ENCODE measurements at places on chromosomes 11 and 22.

- no peak for DNase-seq
Measured at GRCh38 chr11:111427471-111427912, 48.4 kb upstream of the POU2AF1 start.

GRCh38 chr11:71946144-71946571 lies 17.3 kb downstream of the RNF121 start:
- no peak for DNase-seq

GRCh38 chr11:1875093-1875850 lies 16.4 kb downstream of the PRR33 start:
- DNase-seq, result no peak

DNA sequence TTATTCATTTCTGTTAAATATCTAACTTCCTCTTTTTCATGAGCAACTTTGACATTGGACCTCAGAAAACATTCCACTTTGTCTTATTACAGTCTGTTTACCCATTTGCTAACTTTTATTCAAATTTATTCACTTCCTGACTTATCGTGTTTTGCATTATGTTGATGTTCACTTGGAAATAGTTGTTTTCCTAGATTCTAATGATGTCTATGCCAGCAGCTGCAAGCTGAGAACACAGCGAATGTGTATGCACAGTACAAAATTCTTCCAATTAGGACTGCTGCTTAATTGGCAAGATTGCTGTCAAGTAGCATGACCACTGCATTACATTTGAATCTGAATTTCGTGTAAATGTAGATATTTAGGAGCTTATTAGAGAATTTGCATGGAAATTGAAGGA lies 61.5 kb upstream of the GRIA4 start:
- DNase-seq, result no peak

DNA sequence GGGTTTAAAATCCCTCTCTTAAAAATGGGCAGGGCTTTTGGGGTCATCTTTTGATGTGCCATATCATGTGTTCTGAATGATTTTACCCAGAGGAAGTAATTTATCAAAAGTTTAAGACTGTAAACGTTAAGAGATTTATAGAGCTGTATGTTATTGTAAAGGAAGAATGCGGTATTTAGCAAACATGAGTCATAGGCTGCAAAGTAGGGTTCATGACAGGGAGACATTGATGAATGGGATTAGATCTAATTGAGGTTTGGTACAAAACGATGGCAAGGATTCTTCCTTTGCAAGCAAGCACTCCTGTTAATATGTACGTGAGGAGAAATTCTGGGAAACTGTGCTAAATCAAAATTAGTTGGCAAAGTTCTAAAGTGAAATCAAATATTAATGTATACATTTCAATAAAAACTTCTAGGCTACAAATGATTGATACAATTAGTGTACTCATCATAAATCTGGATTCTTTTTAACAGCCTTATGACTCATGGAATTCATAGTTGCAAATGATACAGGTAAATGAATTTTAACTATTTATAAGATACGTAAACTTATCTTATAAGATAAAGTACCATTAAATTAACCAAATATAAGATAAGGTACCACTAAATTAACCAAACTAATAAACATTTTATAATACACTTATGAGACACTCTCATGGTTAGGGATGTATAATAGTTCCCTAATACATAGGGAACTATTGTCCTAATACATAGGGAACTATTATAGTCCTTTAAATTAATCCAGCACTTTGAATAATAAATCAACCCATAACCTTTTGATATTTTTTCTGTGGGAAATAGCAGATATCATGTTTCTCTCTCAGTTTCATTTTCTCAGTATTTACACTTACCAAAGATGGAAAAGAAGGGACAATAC lies 58.4 kb downstream of the KIF18A start:
- no peak for DNase-seq

GRCh38 chr11:68865241-68865640 lies 23.5 kb upstream of the CPT1A start:
- no peak for DNase-seq

DNA sequence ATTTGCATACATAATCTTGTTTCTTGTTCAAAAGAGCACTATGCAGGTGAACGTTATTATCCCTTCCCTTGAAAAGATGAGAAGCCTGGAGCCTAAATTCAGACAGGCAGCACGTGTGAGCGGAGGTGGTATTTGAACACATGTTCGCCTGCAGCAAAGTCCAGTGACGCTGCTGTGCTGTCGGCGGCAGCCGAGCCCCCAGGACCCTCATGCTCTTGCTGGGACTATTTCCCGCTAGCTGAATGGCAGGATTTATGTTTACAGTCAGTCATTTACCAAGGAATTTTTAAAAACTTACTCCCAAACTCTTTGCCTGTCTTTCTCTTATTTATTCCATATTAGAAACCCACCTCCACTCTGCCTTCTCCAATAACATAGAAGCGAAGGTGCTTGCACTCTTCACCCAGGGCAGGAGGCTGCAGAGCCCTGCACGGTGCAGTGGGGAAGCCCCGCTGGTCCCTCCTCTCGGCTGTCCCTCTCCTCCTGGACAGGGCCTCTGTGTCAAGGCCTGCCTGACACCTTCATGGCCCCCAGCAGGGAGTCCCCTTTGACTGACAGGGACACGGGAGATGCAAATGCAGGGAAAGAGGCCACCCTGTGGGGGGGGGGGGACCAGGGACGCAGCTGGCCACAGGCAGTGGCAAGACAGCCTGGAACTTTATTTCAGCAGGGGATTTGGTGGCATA lies 528.5 kb upstream of the B3GAT1 start:
- no peak for DNase-seq

DNA sequence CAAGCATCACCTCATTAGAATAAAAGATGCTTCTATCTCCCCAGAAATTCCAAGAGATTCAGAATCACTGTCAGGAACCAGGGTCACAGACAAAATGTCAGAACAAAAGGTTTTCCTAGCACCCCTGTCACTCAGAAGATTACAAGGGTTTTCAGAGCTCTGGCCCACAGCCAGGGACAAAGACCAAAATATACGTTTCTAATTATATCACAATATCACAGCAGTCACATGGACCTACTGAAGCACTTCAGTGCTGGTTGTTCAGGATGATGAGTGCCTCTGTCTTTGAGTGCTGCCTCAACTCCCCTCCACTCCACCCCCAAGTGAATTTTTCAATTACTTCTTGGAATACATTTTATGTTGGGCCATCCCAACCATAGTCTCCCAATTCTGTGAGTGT lies 21.9 kb upstream of the RTL6 start:
- no peak for DNase-seq

DNA sequence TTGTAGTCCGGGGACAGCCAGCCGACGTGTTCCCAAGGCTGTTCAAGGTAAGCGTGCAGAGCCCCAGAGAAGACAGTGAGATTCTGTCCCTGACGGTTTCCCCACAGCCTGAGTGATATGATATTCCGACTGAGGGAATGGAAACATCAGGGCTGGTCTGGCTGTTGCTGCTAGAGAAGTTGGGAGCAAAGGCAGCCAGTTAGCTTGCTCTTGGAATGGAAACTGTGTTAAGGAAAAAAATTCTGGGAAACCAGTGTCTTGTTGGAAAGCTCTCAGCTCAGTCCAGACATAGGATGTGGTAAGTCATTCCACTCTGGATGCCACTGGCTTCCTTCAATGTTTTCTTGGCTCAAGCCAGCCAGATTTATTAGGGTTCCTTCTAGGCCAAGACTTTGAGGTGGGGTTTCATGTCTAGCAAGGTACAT lies 8.8 kb downstream of the CRY2 start:
- no peak for DNase-seq

DNA sequence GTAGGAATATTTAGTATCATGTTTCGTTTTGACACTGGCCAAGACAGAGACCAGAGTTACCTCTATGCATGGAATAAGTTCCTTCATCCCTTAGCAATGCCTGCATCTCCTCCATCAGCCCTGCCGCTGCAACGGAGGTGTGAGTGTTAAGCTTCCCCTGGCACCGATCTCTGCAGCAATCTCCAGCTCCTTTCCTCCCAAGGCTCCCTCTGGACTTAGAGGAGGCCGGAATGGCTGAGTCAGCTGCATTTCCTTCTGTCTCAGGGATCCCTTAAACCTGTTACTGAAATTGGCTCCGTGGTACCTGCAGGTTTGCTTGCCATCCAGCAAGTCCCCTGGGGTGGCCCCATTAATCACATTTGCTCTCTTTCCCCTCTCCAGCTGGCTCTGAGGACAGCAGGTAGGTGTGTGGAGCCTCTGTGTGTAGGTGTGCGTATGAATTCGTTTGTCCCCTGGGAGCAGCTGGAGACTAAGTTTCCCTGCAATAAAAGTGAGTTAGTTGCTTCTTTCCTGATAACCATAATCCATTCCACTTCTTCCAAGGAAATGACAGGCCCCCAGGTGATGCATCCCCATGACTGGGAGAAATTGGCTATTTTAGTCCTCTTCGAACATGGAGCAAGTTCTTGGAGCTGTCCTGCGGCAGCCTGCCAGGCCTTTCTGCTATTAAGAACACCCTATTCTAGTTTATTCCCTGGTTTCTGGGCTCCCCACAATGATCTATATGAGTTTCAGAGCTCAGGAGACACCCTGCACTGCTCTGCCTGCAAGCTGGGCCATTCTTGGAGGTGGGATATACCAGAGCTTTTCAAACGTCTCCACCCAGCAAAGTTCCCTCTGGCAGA lies 457.2 kb upstream of the CADM1 start:
- no peak for DNase-seq

Measured in GM13977 (cell line).